ENCODE measurements at places on chromosomes 5 and 9. TPM values are rescaled to one million over a fixed set of nuclear protein-coding genes. Genes with fewer than 3 reads are reported as not detected.

DNA sequence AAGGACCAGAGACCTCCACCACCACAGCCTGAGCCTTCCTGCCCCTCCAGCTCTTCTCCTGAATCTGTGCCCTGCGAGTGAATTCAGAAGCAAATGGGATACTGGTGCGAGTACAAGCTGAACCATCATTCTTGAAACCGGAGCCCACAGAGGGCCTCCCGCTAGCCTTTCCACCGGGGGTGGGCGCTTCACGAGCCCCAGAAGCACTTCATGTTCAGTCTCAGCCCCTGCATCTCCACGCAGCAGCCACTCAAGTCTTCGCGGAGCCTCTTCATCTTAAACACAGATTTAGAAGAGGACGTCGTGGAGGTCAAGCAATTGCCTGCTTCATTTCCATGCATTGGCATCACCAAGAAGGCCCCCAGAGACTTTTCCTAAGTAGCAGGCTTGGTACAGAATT lies 26.0 kb upstream of the OLFM1 start:
- H3K27ac ChIP-seq, result no peak overlapping the region
- H3K27me3 ChIP-seq, result peaks cover 12% of the 10 kb centered on the region
- peak; percentile 4 for DNase-seq
- H3K4me3 ChIP-seq, result no peak overlapping the region
- H3K4me1 ChIP-seq, result no peaks in the 10 kb centered on the region

DNA sequence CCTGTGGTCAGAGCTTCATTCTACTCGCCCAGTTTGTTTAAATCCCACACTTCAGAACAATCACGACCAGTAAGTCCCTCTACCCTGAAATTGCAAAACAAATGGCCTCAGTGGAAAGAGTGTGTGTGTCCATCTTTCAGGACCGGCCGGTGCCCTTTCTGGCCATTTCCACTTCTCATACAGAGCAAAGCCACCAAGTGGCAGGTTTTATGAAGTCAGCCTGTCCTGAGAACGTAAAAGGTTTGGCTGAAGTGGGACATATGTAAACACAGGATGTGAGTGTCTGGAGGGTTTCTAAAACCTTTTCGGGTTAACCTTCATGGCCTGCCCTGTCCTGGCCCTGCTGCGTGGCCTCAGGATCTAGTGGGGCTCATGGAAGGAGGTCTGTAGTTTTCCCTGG lies 24.7 kb downstream of the NXNL2 start:
- H3K27me3 ChIP-seq, result peaks cover 2% of the 10 kb centered on the region
- no peak overlapping the region for H3K4me3 ChIP-seq
- no peaks in the 10 kb centered on the region for H3K36me3 ChIP-seq
- H3K4me1 ChIP-seq, result no peaks in the 10 kb centered on the region
- no peak overlapping the region for H3K27ac ChIP-seq
- no peak for DNase-seq

GRCh38 chr9:97559111-97559514 lies 57.6 kb downstream of the TMOD1 start:
- H3K27me3 ChIP-seq, result peaks cover 22% of the 10 kb centered on the region
- DNase-seq, result no peak
- H3K4me1 ChIP-seq, result no peaks in the 10 kb centered on the region
- no peak overlapping the region for H3K27ac ChIP-seq
- no peak overlapping the region for H3K4me3 ChIP-seq

GRCh38 chr9:16085167-16085726 lies 532.4 kb downstream of the CCDC171 start:
- no peak overlapping the region for H3K27ac ChIP-seq
- no peaks in the 10 kb centered on the region for H3K36me3 ChIP-seq
- DNase-seq, result no peak
- H3K4me3 ChIP-seq, result no peak overlapping the region
- H3K4me1 ChIP-seq, result no peaks in the 10 kb centered on the region

- no peaks in the 10 kb centered on the region for H3K36me3 ChIP-seq
- no peaks in the 10 kb centered on the region for H3K27me3 ChIP-seq
- no peak for DNase-seq
- no peaks in the 10 kb centered on the region for H3K4me1 ChIP-seq
- no peak overlapping the region for H3K4me3 ChIP-seq
Measured at GRCh38 chr5:82425591-82425990, 147.4 kb upstream of the RPS23 start.

DNA sequence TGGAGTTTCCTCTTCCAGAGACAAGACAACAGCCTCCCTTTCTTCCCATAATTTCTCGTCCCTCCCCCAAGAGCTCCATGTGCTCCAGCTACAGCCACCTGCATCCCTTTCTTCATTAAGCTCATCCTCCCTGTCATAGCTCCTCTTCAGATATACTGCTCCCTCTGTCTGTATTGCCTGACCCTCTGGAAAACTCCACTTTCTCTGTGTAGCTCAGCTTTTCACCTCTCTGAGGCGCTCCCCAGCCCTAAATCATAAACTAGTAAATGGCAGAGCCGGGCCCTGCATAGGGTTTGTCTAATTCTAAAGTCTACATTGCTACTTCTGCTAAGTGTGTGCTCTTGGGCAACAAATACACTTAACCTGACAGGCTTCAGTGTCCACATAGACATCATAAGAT lies 8.8 kb upstream of the PLIN2 start:
- H3K4me1 ChIP-seq, result peaks cover 4% of the 10 kb centered on the region
- H3K27me3 ChIP-seq, result no peaks in the 10 kb centered on the region
- DNase-seq, result no peak
- H3K4me3 ChIP-seq, result no peak overlapping the region
- no peaks in the 10 kb centered on the region for H3K36me3 ChIP-seq

GRCh38 chr5:133121080-133121479 lies 69.3 kb downstream of the HSPA4 start:
- H3K36me3 ChIP-seq, result no peaks in the 10 kb centered on the region
- H3K27ac ChIP-seq, result no peak overlapping the region
- H3K4me3 ChIP-seq, result no peak overlapping the region
- H3K27me3 ChIP-seq, result peaks cover under 1% of the 10 kb centered on the region
- no peak for DNase-seq

- no peak overlapping the region for H3K27ac ChIP-seq
- DNase-seq, result no peak
- H3K4me1 ChIP-seq, result no peaks in the 10 kb centered on the region
- H3K4me3 ChIP-seq, result no peak overlapping the region
- H3K27me3 ChIP-seq, result no peaks in the 10 kb centered on the region
Measured at GRCh38 chr5:62265648-62266112, 40.3 kb upstream of the KIF2A start.

- no peak overlapping the region for H3K27ac ChIP-seq
- DNase-seq, result no peak
- no peaks in the 10 kb centered on the region for H3K27me3 ChIP-seq
- no peaks in the 10 kb centered on the region for H3K4me1 ChIP-seq
- H3K36me3 ChIP-seq, result no peaks in the 10 kb centered on the region
Measured at GRCh38 chr5:117652036-117652957, 1077.7 kb upstream of the SEMA6A start.

DNA sequence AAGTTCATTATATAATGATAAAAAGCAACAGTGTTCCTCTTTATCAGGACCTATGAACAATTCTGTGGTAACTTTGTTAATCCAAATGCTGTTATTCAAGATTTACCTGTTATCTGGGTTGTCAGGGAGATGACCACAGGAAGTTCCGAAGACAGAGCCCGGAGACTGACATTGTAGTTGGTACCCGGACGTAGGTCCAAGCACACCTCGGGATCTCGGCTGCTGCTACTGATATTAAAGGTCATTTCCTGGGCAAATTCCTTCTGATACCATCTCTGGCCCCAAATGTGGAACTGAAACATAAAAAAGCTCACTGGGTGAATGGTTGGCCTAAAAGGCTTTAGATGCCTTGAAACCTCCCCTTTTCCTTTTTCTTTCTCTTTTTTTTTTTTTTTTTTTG lies 96.7 kb downstream of the SUSD1 start:
- H3K4me1 ChIP-seq, result peaks cover 54% of the 10 kb centered on the region
- H3K36me3 ChIP-seq, result peaks cover 4% of the 10 kb centered on the region
- peak overlapping the region; percentile 82 for H3K27ac ChIP-seq
- DNase-seq, result no peak
- H3K27me3 ChIP-seq, result no peaks in the 10 kb centered on the region

- peaks cover 21% of the 10 kb centered on the region for H3K36me3 ChIP-seq
- H3K4me3 ChIP-seq, result no peak overlapping the region
- no peaks in the 10 kb centered on the region for H3K27me3 ChIP-seq
- H3K4me1 ChIP-seq, result peaks cover 31% of the 10 kb centered on the region
Measured at GRCh38 chr5:1793301-1793740, 6.3 kb downstream of the MRPL36 start.

- H3K36me3 ChIP-seq, result no peaks in the 10 kb centered on the region
- no peaks in the 10 kb centered on the region for H3K4me1 ChIP-seq
- H3K4me3 ChIP-seq, result no peak overlapping the region
- no peak for DNase-seq
- no peak overlapping the region for H3K27ac ChIP-seq
Measured at GRCh38 chr5:22649074-22649473, 204.1 kb downstream of the CDH12 start.

DNA sequence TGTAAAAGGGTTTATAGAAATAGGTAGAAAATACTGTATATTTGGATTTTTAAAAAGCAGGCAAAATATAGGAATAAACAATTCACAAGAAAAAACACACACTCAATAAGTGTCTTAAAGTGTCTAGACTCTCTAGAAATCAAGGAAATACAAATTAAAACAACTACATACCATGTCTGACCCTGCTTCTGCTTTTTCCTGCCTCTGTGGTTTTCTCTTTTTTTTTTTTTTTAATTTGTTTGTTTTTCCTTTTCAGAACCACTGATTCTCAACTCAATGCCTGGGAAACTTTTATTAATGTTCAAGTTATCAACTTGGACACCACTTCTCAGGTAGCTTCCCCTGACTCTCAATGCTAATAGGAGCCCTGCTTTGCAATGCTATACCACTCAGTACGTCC lies 25.5 kb upstream of the TAS2R1 start:
- no peaks in the 10 kb centered on the region for H3K36me3 ChIP-seq
- no peak for DNase-seq
- H3K4me1 ChIP-seq, result no peaks in the 10 kb centered on the region
- no peak overlapping the region for H3K27ac ChIP-seq
- H3K4me3 ChIP-seq, result no peak overlapping the region
- no peaks in the 10 kb centered on the region for H3K27me3 ChIP-seq

GRCh38 chr9:93132287-93132927 lies 1.6 kb downstream of the NINJ1 start:
- no peak overlapping the region for H3K27ac ChIP-seq
- H3K4me1 ChIP-seq, result peaks cover 42% of the 10 kb centered on the region
- peak overlapping the region; percentile 85 for H3K4me3 ChIP-seq
- no peak for DNase-seq
- no peaks in the 10 kb centered on the region for H3K36me3 ChIP-seq
- H3K27me3 ChIP-seq, result no peaks in the 10 kb centered on the region

- peaks cover 69% of the 10 kb centered on the region for H3K36me3 ChIP-seq
- no peak overlapping the region for H3K4me3 ChIP-seq
- no peaks in the 10 kb centered on the region for H3K27me3 ChIP-seq
- DNase-seq, result no peak
- H3K27ac ChIP-seq, result no peak overlapping the region
Measured at GRCh38 chr5:637581-638450, 25.7 kb downstream of the CEP72 start.

GRCh38 chr9:14585730-14586473 lies 107.3 kb downstream of the ZDHHC21 start:
- no peak for DNase-seq
- H3K4me3 ChIP-seq, result no peak overlapping the region
- H3K36me3 ChIP-seq, result peaks cover 10% of the 10 kb centered on the region
- peak overlapping the region; percentile 30 for H3K27ac ChIP-seq
- H3K27me3 ChIP-seq, result no peaks in the 10 kb centered on the region

DNA sequence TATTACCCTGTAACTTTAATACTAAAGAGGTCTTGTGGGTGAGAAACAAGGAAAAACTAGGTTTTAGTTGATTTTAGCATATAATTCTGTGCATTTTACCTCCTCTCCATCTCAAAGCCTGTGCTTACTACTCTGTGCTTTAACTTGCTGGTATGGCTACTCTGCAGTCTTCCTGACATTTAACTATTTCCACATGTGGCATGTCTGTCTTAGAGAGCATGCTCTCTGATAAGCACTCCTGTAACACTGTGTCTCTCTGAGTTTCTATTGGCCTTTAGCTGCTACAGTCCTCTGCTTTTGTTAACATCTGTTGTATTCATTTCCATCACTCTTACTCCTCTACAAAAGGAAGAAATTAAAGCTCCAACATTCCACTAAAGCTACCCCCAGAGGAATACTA lies 418.3 kb downstream of the RAB3C start:
- no peaks in the 10 kb centered on the region for H3K4me1 ChIP-seq
- H3K4me3 ChIP-seq, result no peak overlapping the region
- no peak overlapping the region for H3K27ac ChIP-seq
- no peaks in the 10 kb centered on the region for H3K27me3 ChIP-seq

- no peak for DNase-seq
- H3K27ac ChIP-seq, result no peak overlapping the region
- peaks cover 75% of the 10 kb centered on the region for H3K4me1 ChIP-seq
- H3K4me3 ChIP-seq, result no peak overlapping the region
- no peaks in the 10 kb centered on the region for H3K27me3 ChIP-seq
Measured at GRCh38 chr9:6441269-6441668, 28.3 kb downstream of the UHRF2 start.

DNA sequence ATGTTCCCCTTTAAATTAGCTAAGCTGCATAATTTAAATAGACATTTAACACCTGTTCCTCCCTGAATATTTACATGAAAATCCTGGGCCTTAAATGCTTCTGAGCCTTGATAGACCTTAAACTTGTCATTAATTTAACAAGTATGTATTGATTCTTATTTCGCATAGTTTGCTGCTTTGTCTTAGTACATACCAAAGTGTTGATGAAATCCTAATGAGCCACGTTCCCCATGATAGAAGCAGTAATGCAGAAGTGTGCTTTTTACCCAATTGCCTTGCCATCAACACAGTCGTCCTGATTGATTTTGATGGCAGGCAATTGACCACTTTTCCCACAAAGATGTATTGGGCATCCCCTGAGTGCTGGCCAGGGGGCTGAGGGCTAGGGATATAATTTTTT lies 213.5 kb downstream of the SGCD start:
- H3K36me3 ChIP-seq, result no peaks in the 10 kb centered on the region
- H3K4me3 ChIP-seq, result no peak overlapping the region
- H3K4me1 ChIP-seq, result no peaks in the 10 kb centered on the region

- peaks cover 32% of the 10 kb centered on the region for H3K36me3 ChIP-seq
- H3K4me1 ChIP-seq, result peaks cover 23% of the 10 kb centered on the region
- no peak overlapping the region for H3K4me3 ChIP-seq
- H3K27ac ChIP-seq, result no peak overlapping the region
- H3K27me3 ChIP-seq, result no peaks in the 10 kb centered on the region
- no peak for DNase-seq
Measured at GRCh38 chr9:78239506-78239905, 3.6 kb downstream of the CEP78 start.

GRCh38 chr5:151148583-151148982 lies 9.0 kb downstream of the ANXA6 start:
- no peaks in the 10 kb centered on the region for H3K27me3 ChIP-seq
- peaks cover 98% of the 10 kb centered on the region for H3K4me1 ChIP-seq
- peaks cover 60% of the 10 kb centered on the region for H3K36me3 ChIP-seq
- no peak for DNase-seq
- H3K27ac ChIP-seq, result peak overlapping the region; percentile 68
- no peak overlapping the region for H3K4me3 ChIP-seq

GRCh38 chr9:83419961-83420360 lies 118.2 kb downstream of the FRMD3 start:
- no peaks in the 10 kb centered on the region for H3K27me3 ChIP-seq
- no peak overlapping the region for H3K4me3 ChIP-seq
- H3K4me1 ChIP-seq, result no peaks in the 10 kb centered on the region
- no peaks in the 10 kb centered on the region for H3K36me3 ChIP-seq
- no peak overlapping the region for H3K27ac ChIP-seq

The TNC gene
- total RNA-seq, result not detected

The NR6A1 gene
- total RNA-seq, result 3.1 TPM

The TOR2A gene
- total RNA-seq, result 13.8 TPM

The SPOCK1 gene
- not detected for total RNA-seq

The COL23A1 gene
- not detected for total RNA-seq

The TAF11L5 gene
- not detected for total RNA-seq

The SOHLH1 gene
- total RNA-seq, result not detected

The SPINK13 gene
- total RNA-seq, result not detected

The MCC gene
- total RNA-seq, result 0.22 TPM

The SPINK4 gene
- total RNA-seq, result not detected

The PLPP7 gene
- total RNA-seq, result 0.39 TPM

The CFAP77 gene
- total RNA-seq, result not detected

The RLN2 gene
- total RNA-seq, result 1.8 TPM

All from activated B cell treated with CpG ODN at 0.5 μM for 24 hours (primary cell).